Inflammatory macrophage treated with lipopolysaccharide for 4 hours (primary cell): ENCODE measurements at places on chromosomes 2 and 18.
A peak's percentile ranks its signal among the peaks of the same experiment; 100 is the strongest.

DNA sequence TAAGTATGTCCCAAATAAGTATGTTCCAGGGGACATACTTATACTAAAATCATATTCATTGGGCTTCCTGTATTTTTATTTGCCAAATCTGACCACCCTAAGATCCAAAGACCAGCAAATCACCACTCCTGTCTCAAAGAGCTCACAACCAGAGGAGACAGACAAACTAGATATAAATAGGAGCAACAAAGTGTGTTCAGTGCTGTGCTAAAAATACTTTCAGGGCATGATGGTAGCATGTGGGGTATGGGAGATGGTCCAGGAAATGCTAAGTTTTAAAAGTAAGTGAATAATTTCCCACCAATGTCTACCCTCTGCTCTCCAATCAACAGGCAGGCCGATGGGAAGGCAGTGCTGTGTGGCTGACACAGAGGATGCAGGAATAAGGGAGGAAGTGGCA, 87.1 kb downstream of the C1QL2 start:
- no peak for DNase-seq

GRCh38 chr2:32810909-32811495, 135.8 kb upstream of the LTBP1 start:
- DNase-seq = no peak

DNA sequence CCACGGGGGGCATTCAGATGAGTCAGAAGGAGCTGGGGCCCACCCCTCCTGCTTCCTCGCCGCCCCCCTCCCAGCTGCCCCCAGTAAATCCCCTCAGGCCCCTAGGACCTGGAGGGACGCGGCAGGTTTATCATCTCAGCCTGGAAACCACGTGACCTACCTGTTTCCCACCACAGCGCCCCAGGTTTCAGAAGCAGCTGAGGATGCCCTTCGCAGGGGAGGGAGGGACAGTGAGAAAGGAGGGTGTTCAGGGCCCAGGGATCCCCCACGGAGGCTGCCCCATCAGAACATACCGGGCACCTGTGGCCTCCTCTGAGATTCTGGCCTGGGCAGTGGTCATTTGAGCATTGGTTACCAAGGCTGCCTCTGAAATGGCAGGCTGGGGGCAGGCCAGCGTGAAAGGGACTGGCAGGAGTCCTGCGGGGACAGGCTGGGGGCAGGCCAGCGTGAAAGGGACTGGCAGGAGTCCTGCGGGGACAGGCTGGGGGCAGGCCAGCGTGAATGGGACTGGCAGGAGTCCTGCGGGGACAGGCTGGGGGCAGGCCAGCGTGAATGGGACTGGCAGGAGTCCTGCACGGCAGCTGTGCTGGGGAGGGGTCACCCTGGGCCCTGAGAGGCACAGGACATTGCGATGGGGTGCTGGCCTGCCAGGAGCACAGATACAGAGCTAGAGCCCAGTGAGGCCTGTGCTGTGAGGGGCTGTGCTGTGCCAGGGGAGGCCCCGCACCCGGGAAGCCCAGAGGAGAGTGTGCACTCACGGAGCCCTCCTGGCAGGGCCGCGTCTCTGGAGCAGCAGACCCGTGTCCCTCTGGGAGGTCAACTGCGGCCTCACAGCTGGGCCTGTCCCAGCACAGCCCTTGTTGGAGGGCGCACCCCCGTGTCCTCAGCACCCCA, 1.6 kb downstream of the NEU4 start:
- no peak for DNase-seq

GRCh38 chr18:22282311-22283115, 113.1 kb downstream of the GATA6 start:
- peak; percentile 71 for DNase-seq

- no peak for DNase-seq
These were observed 25.7 kb downstream of the MBOAT2 start for GRCh38 chr2:8977758-8978157.

GRCh38 chr2:193584522-193584938, 1389.8 kb upstream of the TMEFF2 start:
- peak; percentile 24 for DNase-seq

DNA sequence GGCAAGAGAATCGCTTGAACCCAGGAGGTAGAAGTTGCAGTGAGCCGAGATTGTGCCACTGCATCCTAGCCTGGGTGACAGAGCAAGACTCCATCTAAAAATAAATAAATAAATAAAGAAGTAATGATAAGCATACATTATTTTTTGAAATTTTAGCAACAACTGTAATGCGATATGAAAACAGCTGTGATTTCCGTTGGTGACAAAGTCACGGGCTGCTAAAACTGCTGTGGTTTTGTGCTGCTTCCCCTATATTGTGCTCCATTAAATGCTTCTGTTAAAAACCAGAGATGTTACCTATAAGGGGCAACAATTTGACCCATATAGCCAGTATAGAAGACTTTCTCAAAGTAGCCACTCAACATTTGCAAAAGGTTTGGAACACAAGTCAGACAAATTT, 8.3 kb downstream of the TRIM54 start:
- no peak for DNase-seq

DNA sequence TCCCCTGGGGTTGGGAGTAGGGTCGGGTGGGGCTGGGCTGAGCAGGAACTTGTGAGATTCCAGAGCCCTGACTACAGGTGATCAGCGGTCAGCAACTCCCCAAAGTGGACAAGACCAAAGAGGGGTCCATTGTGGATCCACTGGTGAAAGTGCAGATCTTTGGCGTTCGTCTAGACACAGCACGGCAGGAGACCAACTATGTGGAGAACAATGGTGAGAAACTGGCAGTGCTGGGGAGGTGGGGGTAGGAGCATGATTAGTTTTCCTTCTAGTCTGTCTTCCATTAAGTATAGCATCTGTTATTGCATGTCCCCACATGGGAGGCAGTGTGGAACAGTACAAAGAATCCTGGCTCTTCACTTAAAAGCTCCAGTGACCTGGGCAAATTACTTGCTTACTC, 23.7 kb downstream of the ZNF142 start:
- DNase-seq = no peak

DNA sequence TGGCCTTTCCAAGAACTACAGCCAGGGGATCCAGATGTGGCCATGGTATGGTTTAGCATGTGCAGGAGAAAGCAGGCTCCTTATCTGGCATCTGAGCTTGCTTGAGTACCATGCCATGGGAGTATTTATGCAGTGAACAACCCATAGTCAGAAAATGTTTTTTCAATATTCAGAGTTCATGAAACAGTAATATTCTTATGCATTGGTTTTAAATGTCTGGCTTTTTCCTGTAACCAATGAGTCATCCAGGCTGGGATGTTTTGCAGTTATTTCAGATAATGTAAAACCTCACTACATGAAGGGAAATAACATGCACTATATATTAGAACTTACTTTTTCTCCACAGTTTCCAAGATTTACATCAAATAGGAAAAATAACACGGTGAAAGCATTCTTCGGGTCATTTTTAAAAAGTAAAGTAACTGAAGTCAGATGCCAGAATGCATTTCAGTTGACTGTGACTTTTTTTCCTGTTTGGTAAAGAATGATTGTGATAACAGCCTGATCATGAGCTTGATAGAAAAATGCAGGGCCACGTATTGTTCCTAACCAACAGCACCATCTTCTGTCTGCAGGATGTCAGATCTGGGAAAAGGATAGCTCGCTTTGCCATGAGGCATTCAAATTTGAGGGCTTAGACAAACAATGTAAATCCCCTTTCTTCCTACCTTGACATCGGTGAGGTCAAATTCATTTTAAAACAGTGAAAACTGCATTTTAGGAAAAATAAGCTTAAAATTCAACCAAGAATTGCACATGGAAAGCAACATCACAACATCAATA, 152.8 kb downstream of the DSC3 start:
- DNase-seq = no peak
